Head of caudate nucleus (tissue), 42 donors: ENCODE measurements at places on chromosomes 3 and 15.
A peak's percentile ranks its signal among the peaks of the same experiment; 100 is the strongest.

- DNase-seq: no peak
Measured at GRCh38 chr15:39363761-39364586, 216.9 kb upstream of the THBS1 start.

- no peak for DNase-seq
Measured at GRCh38 chr15:69400850-69401249, 13.3 kb upstream of the KIF23 start.

- no peak for DNase-seq
Measured at GRCh38 chr3:107986505-107986904, 104.3 kb downstream of the CD47 start.

DNA sequence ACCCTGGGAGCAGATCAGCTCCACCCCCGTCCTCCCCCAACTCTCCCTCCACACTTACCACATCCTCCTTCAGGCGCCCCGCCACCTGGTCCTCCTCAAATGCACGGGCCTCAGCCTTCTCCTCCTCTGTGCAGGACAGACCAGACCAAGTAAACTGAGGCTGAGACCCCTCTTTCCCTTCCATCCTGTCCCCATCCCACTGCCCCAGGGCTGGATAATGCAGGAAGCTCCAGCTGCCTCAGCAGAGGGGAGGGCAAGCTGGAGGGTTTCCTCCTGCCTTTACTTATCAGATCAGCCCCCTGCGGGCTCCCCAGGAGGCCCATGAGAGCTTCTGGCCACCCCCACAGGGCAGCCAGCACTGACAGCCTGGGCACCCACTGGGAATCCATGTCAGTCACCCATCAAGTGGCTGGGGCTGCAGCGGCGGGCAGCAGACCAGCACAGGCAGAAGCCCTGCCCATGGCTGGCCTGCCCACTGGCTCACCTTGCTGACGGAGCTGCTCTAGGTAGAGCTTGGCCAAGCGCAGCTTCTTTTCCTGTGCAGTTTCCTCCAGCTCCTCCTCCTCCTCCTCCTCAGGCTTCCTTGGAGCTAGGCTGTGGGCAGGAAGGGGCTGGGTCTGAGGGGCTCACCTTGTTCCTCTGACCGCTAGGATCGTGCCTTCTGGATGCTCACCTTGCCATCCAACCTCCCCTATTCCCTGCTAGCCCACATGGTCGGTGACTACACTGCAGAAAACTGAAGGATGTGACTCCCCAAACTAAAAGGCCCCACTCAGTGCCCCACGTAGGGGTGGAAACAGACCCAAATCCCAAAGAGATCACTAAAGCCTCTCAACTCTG is 3.9 kb downstream of the RRP9 start:
- DNase-seq: no peak

GRCh38 chr3:112007633-112008032 is 8.9 kb downstream of the TAGLN3 start:
- DNase-seq: no peak

GRCh38 chr15:31021067-31021665 is 29.7 kb upstream of the MTMR10 start:
- DNase-seq: no peak

DNA sequence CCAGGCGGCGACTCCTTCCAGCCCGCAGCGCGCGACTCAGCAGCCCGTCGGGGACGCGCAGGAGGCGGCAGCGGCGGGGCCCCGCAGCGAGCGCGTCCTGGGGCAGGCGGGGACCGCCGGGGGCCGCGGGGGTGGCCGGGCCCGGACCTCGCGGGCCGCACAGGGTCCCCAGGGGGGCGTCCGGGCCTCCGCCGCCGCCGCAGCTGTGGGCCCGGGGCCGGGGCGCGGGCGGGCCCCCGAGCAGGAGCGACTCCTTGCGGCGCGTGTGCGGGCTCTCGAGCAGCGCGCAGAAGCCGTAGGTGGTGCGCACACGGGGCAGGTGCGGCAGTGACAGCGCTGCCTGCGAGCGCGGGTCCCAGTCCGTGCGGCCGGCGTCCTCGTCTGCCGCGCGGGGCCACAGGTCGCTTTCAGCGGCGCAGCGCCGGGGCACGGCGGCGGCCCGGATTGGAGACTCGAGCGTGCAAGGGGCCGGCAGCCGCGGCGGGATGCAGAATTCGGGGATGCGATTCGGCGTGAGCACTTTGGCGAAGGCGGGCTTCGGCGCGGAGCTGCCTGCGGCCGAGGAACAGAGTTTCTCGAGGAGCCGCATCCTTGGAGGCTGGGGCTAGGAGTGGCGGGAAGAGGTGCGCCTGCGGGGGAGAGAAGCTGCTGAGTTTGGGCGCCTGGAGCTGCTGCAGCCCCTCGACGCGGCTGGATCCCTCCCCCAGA is 535 bp downstream of the C2CD4B start:
- DNase-seq: peak; percentile 9

GRCh38 chr15:56369234-56369633 is 4.0 kb downstream of the TEX9 start:
- no peak for DNase-seq

DNA sequence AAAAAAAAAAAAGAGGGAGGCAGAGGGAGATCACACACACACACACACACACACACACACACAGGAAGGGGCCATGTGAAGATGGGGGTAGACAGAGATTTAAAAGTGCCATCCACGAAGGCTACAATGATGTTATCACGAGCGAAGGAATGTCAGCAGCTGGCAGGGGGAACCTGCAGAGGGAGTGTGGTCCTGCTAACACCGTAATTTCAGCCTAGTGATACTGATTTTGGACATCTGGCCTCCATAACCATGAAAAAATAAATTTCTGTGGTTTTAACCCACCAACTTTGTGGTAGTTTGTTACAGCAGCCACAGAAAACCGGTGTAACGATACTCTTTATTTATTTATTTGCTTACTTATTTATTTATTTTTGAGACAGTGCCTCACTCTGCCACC is 76.0 kb downstream of the TMCO5A start:
- no peak for DNase-seq

DNA sequence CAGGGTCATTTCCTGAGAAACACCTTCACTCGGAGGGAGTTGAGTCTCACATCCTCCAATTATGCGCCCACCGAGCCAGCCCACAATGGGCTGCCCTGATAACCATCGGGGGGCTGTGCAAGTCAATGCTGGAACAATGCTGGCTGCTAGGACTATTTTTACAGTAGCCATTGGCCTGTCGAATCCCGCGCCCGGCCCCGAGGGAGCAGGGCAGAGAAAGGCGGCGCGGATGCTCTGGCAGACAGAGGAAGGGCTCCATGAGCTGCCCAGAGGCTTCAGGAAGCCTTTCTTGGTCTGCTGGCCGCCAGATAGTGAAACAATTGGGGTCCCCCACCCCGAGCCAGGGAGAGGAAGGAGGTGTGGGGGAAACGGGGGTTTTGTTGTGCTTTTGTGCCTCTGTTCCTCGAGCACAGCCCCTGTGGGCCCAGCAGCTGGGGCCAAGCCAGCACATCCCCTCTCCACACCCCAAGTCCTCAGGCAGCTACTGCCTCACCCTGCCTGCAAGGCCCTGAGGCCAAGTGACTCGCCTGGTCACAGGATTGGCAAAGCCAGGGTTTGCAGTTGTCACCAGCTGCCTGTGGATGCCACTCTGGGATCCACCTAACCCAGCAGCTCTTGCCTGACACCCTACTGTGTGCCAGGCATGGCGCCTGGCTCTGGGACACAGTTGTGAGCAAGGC is 39.0 kb downstream of the SLC6A6 start:
- DNase-seq: no peak

DNA sequence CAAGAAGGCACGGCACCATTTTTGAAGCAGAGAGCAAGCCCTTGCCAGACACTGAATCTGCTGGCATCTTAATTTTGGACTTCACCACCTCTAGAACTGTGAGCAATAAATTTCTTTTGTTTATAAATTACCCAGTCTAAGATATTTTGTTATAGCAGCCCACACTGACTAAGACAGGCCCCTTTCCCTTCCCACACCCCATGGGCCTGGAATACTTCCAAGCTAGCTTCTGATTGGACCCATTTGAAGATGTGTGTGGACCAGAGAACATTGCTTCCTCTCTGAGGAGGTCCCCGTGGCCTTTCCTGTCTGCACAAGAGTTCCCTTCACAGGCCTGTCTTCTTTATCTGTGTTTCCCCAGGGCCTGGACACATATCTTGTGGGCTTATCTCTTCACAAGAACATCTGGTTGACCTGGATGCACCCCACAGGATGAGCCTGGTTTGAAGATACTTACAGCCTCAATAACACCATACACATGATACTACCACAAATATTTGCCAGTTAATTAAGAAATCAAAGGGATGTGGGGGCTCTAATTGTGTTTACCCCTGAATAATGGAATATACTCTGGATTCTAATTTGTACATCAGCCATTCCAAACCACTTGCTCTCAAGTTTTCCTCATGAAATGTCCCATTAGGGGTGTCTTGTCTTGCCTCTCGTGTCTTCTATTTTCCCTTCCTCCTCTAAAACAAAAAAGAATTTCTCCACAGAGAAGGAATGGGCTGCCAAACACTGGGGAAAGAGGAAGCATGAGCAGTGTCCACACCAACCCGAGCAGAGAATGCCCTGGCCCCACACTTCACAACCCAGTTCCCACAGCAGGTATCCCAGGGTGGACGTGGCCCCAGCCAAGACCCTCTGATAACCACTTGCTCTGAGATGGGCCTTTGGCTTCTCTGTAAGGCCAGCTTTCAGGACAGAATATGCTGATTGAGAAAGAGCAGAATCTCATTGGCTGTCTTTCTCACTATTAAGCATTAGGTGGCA is 42.5 kb downstream of the GLB1 start:
- no peak for DNase-seq

- no peak for DNase-seq
Measured at GRCh38 chr15:36426691-36427090, 152.7 kb upstream of the CDIN1 start.

DNA sequence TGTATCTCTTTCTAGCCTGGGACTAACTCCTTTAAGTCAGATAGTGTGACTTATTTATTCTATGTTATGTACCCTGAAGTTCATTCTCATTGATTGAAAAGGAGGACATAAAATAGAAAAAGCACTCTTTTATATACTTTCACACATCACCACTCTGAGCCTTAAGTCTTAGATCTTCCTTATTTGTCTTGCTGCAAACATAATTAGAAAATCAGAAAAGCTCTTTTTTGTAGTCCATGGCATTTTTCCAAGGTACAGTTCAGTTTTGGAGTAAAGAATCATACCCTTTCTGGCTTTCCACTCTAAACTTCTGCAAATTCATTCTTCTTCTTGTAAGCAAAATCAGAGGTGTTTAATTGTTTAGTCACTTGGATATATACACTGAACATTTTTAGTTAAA is 75.5 kb downstream of the AKAP13 start:
- no peak for DNase-seq

DNA sequence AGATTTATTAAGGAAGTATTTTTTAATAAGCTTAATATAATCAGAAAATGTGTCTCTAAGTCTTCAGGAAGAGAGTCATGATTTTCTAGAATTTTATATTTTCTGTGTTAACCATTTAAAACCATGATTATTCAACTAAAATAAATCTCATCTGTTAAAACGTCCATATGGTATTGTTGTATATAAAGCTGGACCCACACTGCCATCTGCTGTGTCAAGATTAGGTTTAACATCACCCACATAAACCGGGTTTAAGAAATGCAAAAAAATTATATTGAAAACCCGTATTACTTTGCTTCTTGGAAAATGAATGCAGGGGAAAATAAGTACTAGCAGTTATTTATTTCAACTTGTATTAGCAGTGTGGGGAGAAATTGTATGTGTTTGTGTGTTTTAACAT is 9.5 kb upstream of the CCDC66 start:
- DNase-seq: no peak

- no peak for DNase-seq
Measured at GRCh38 chr15:36230776-36231175, 348.6 kb upstream of the CDIN1 start.

DNA sequence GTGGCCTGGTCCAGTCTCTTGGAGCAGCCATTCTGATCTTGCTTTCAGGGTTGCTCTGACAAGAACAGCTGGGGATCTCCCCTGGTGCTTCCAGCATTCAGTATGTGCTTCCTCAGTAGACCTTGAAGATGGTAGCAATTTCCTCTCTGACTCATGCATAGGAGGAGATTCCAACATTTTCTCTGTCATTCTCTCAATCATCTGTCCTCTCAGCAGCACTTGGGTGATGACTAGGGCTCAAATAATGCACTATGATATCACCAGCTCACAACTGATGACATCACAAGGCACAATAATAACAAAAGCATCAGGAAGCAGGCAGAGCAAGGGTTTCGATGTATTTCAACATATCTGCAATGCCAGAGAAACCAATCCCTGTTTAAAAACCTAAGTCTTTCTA is 52.7 kb downstream of the NFKBIZ start:
- no peak for DNase-seq

GRCh38 chr3:124556636-124557035 is 173.6 kb upstream of the UMPS start:
- no peak for DNase-seq

GRCh38 chr3:144097163-144097562 is 125.5 kb downstream of the DIPK2A start:
- no peak for DNase-seq

GRCh38 chr3:111311126-111311525 is 230.9 kb upstream of the CD96 start:
- DNase-seq: no peak

GRCh38 chr3:149571381-149571780 is 86.4 kb downstream of the WWTR1 start:
- DNase-seq: no peak

DNA sequence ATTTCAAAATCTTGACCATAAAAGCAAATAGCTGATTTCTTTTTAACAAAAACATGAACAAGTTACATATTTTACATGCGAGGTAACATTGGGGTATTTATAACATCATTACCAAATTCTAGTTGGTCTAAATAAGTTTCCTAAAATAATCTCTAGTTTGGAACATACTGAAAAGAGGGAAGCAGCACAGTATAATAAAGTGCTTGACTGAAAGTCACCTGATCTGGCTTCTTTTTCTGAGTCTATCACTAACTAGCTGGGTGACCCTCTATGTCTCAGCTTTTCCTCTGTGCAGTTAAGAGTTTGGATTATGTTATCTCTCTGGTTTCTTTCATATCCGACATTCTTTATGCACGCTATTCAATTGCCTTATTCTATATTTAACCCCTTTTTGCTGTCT is 19.8 kb upstream of the CNTN4 start:
- DNase-seq: no peak

GRCh38 chr3:49844464-49845183 is 11.7 kb downstream of the TRAIP start:
- no peak for DNase-seq

DNA sequence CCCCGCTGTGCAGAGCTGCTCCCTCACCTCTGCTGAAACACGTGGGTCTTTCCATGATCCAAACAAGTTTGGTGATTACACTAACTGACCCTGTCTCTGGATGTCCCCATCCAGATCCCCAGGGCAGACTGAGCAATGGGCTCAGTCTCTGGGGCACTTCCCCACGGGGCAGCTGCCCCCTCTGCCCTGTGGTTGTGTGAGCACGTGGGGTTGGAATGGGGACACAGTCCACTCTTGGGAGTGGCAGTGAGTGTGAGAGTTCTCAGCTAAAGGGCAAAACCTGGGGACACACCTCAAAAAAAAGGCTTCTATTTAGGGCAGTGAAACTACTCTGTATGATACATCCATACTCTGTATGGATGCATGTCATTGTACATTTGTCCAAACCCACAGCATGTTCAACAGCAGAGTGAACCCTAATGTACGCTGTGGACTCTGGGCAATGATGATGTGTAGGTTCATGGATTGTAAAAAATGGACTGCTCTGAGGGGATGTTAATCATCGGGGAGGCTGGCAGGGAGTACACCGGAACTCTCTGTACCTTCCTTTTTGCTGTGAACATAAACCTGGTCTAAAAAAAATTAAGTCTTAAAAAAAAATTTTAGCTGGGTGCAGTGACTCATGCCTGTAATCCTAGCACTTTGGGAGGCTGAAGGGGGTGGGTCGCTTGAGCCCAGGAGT is 49.9 kb upstream of the BLM start:
- no peak for DNase-seq

- DNase-seq: no peak
Measured at GRCh38 chr3:146162561-146162960, 1.6 kb upstream of the PLOD2 start.
